IPS-NIHi11 (cell line): ENCODE measurements at places on chromosomes 16 and 17.

GRCh38 chr17:17402558-17402957 is 74.2 kb upstream of the MED9 start:
- no peak for DNase-seq

- DNase-seq = no peak
Measured at GRCh38 chr17:80154166-80154565, 7.2 kb upstream of the EIF4A3 start.

DNA sequence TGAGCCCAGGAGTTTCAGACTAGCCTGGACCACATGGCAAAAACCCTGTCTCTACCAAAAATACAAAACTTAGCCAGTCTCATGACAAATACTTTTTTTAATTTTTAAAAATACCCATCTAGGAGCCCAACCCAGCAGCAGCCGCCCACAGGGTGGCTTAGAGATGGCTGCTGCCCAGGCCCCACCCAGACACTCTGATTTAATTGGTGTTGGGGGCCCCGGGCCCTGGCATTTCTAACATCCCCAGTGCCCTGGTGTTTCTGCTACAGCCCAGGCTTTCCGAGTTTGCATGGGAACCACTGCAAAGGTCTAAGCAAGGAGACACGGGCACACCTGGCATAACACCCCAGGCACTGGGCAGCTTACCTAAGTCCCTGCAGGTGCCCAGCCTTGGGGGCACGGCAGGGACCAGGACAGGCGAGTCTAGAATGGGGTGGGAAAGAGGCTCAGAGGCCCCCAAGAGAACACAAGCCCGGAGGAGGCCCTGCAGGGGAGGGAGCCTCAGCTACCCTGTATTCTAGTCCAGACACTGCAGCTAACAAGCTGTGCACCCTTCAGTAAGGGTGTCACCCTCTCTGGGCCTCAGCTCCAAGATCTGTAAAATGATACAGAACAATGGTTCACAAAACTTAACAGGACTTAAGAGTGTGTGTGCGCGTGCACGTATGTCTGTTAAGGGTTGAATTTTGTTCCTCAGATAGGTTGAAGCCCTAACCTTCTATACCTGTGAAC is 48.8 kb downstream of the RMI2 start:
- DNase-seq = no peak

DNA sequence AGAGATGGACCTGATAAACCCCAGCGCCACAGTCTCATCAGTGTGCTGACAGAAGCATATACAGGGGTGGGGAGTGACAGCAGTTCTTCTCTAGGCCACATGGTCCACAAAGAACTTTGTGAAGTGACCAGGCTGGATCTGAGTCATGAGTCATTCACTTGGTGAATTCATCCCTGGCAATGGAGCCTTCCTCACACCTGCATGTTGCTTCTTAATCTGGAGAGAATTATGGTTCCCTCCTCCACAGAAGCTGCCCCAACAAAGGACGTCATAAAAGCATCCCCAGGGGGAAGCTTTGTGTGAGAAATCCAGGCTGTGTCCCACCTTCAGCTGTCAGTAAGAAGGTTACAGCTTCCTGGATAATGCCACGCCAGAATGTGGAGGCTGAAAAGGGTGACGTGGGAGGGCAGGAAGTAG is 215.6 kb upstream of the MAF start:
- no peak for DNase-seq

DNA sequence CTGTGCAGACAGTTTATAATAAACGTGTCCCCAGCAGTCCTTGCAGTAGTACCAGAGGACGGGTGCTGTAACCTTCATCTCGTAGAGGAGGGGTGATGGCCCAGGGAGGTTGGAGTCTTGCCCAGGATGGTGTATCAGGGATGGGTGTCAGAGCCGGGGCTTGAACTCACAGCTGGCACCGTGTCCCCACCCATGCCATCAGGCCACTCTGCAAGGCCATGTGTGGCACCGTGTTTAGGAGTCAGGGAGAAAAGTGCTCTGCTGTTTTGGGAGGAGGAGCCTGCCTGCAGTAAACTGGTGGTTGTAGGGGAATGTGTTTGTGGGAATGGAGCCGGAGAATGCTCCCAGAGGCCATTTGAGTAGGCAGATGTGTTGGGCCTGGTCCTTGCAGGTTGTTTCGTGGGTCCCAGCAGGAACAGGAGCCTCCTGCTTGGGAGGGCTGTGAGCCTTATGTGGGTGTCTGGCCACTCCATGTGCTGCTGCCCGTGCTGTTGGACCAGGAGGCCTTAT is 1.7 kb downstream of the ADORA2B start:
- no peak for DNase-seq

DNA sequence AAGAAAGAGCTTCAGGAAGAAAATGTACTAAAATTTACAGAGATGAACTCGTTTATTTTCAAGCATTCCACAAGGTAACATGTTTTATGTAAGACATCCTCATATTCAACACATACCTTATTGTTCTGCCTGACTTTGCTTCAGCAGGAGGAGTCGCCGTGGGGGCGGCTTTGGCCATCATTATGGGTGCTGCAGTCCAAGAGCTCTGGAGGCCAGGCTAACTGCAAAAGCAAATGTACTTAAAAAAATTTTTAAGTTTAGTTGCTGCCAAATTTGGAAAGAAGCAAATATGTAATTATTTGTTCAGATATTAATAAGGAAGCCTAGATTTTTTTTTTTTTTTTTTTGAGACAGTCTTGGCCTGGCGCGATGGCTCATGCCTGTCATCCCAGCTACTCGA is 4.1 kb upstream of the SPG7 start:
- no peak for DNase-seq

DNA sequence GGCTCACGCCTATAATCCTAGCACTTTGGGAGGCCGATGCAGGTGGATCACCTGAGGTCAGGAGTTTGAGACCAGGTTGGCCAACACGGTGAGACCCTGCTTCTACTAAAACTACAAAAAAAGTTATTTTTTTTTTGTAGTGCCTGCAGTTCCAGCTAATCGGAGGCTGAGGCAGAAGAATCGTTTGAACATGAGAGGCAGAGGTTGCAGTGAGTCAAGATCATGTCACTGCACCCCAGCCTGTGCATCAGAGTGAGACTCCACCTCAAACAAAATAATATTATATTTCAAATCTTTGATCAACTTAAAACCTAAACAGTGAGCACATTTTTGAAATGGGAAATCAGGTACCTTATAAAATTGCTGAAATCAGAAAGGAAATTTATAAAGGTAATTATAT is 36.5 kb downstream of the NCOR1 start:
- DNase-seq = no peak

DNA sequence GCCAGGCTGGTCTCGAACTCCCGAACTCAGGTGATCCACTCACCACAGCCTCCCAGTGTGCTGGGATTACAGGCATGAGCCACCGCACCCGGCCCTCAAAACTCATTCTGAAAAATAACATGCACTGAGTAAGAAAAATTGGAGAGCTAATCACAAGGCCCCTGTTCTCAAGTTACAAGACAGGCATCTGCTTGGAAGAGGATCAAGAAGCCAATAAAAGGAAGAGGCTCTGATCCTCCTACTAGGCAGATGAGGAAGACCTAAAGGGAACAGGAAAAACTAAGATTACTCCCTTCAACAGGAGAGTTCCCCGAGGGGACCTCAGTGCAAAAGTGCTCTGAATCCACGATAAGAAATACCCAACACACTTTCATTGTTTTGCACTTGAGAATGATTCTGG is 18.4 kb downstream of the BLMH start:
- DNase-seq = no peak

DNA sequence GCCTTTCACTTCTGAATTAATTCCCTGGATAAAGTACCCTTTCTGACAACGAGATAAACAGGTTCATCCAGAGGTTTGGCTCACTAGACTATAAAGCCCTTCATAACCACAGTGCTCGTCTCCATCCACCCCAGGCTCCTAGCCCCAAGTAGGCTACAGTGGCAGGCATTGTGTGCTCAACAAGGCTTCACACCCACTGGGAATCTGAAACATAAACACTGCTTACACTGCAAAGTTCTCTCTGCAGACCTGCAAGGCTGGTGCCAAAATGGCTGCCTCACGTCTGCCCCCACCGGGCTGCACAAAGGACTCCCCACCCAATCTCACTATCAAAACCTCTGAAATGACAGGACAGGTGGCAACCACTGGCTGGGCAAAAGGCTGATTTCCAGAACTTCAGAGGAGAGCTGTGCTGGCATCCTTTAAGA is 5.1 kb upstream of the HLF start:
- no peak for DNase-seq

DNA sequence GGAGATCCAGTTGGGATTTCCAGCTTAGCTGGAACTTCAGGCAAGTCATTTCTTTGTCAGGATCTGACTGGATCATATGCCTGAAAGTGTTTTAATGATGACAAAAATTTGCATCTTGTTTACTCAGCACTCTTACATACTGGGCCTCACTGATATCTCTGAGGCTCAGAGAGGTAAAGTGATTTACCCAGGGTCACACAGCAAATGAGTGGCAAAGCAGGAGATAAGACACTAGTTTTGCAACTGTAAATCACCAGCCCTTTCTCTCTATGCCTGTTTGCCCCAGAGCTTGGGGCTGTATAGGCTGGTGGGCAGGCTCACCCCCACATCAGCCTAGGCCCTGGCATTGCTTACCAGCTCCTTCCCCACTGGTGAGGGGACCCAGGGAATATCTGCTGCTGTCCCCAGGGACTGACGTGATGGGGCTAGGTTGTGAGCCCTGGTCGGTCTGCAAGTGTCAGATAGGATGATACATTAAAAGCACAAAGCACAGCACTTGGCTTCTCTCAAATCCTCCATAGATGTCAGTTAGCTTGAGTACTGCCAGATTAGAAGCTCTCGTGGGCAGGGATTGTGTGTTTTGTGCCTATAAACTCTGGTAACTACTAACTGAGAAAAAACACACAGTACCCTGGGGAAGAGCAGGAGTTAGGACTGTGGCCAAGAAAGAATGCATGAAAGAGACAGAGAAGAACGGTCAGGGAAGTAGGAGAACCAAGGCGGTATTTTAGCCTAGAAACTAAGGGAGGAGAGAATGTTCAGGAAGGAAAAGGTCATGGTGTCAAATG is 165.4 kb downstream of the COPRS start:
- DNase-seq = no peak

- DNase-seq = no peak
Measured at GRCh38 chr16:64440421-64440831, 681.4 kb downstream of the CDH11 start.

DNA sequence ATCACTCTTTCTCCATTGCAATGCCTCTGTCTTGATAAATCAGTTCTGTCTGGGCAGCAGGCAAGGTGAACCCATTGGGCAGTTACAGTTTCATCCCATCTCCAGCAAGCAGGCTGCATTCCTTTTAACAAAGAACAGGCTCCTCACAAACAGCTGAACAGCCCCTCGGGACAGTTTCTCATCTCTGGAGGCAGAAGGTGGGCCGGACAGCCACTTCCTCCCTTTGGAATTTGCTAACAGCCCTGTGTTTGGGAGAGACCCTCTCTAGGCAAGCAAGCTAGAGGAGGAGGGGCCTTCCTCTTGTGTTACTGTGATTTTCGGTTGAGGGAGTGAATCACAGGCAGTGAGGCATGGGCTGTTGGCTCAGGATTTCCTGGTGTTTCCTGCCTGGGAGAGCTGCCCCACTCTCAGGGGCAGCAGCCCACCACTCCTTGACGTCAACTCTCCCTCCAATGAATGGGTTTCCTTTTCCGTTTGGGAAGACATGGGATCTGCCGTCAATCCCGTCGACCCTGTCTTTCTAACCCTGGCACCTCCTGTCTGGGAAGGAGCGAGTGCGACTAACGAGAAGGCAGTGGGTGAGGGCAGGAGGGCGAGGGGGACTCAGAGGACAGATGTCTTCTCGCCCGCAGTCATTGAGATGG is 3.7 kb upstream of the PGS1 start:
- peak; percentile 73 for DNase-seq

DNA sequence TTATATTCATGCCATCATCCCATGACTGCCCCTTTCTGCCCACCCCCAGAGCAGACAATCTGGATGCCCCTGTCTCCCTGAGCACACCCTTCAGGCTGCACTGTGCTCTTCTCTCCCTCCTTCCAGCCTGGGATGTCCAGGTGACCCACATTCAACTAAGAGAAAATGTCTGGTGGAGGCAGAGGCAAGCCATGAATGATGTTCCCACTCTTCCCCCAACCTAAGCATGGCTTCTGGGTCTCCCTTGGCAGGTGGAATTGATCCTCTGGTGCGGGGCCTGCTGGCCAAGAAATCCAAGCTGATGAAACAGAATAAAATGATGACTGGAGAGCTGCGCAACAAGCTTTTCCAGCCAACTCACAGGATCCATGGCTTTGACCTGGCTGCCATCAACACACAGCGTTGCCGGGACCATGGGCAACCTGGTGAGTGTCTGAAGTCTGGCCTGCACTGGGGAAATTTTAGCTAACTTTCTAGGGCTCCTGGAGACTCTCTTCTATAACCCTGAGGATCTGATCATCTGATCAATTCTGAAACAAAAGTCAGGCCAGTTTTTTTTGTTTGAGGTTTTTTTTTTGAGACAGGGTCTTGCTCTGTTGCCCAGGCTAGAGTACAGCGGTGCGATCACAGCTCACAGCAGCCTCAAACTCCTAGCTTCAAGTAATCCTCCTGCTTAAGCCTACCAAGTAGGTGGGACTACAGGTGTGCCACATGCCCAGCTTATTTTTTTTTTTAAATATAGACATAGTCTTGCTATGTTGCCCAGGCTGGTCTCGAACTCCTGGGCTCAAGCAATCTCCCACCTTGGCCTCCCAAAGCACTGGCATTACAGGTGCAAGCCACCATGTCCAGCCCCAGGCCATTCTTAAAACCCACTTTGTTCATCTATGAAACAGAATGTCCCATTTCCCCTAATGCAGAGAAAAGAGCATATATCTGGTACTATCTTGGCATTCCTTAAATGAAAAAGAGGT is 14.5 kb downstream of the MPO start:
- peak; percentile 0 for DNase-seq

DNA sequence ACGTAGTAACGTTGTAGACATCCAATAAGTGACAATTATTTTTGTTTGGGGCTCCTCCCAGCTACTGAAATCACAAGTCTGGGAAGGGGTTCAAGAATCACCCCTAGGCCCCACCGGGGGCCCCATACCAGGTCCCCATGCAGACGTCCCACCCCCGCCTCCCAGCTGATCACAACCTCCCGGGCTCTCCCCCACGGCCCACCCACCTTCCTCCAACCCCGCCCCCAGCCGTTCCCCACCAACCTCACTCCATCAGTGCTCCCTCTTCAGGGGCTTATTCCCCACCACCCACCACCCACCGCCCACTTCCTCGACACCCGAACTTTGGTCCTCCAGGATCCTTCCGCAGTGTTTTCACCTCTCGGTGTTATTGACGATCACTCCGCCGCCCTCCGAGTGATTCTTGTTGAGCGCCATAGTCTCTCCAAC is 240 bp downstream of the WBP2 start:
- DNase-seq = peak; percentile 73

DNA sequence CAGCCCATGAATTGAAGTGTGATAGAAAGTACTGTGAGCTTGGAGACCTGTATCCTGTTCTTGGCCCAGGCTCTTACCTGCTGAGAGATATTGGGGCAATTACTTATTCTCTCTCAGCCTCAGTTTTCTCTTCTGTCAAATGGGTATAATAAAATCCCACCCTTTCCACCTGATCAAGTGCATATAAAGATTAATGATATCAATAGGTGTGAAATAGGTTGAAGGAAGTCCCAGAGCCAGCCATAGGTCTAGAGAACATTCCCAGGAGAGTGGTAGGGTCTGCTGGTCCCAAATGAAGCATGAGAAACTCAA is 81.2 kb downstream of the GNAO1 start:
- DNase-seq = no peak
